Stimulated activated CD4-positive, alpha-beta T cell treated with anti-CD3 and anti-CD28 coated beads, TNF-alpha, amount 100 ng/mL, for 48 hours (primary cell): ENCODE measurements at places on chromosomes 12 and 14.

DNA sequence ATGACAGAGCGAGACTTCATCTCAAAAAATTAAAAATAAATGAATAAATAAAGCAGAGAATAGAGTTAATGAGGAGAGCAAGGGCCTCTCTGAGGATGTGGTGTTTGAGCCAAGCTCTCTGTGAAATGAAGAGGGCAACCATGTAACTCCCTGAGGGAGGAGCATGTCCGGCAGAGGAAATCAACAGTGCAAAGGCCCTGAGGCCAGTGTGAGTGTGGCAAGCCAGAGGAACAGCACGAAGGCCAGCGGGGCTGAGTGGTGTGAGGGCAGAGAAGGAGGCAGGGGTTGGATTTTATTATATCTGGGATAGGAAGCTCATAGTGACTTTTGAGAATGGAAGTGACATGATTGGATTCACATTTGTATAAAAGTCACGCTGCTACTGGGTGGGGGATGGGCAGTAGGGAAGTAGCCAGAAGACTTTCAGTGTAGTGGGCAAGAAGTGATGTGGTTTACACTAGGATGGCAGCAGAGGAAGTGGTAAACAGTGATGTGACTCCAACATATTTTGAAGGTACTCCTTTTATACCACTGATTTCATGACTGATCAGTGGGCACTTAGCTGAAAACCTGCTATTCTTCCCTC lies 10.3 kb upstream of the LRP1-AS start:
- DNase-seq = no peak

- no peak for DNase-seq
These were observed 268.8 kb downstream of the ADGRD1 start for GRCh38 chr12:131222329-131223139.

GRCh38 chr14:90608281-90608680 lies 207.9 kb downstream of the TTC7B start:
- DNase-seq = no peak

GRCh38 chr14:28756884-28757570 lies 9.6 kb upstream of the FOXG1 start:
- DNase-seq = no peak

DNA sequence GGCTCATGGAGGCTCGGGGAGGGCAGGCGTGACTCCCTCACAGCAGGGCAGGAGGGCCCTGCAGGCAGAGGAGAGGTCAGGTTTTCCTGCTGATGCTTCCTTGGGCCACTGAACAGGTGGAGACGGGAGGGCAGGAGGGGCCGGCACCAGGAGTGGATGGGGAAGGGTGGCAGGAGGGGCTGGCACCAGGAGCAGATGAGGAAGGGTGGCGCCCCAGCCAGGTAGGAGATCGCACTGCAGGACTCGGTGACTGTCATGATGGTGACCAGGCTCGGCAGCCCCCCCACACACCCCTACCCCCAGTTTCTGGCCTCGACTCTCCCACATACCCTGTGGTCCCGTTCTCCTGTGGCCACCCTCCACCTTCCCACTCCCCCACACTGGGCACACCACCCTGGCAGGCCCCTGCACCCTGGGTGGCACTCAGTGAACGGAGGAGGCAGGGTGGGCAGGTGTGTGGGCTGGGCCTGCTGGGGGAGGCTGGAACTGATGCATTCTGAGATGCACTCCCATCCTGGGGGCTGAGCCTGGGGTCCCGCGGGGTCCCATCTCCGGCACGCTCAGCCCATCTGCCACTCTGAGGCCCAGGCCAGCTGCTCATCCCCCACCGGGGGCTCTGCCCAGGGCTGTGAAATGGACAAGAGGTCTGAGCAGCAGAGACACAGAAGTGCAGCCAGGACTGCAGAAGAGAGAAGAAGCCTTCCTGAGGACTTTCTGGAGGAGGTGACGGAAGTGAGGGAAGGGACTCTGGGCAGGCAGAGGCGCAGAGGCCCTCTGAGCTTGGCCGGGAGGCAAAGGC lies 2.8 kb downstream of the NUDT14 start:
- DNase-seq = no peak

- DNase-seq = no peak
These were observed 70.4 kb downstream of the NRXN3 start for GRCh38 chr14:78240567-78240966.

- no peak for DNase-seq
These were observed 4.3 kb upstream of the AP1G2 start for GRCh38 chr14:23571701-23572523.

DNA sequence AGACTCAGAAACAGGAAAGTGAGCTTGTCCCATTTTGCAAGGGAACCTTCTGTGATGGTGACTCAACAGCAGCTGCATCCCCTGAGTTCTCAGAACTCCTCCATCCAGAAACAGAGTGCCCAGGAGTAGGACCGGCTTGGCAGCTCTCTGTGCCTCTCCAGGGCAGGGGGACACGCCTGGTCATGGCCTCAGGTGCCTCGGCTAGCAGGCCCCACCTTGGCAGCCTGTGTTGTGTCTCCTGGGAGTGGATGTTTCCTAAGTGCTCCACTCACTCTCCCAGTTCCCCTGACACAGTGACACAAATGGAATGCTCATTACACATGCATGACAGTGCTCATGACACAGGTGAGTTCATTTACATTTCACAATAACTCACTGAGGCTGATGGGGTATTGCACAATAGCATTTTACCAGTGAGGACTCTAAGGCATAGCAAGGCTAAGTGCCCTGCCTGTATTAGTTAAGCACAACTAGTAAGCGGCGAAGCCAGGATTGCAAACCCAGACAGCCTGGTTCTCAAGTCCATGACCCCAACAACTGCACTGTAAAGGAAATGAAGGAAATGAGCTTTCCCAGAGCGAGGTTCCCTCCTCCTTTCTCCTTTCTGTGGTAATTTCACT lies 47.4 kb downstream of the CALM1 start:
- DNase-seq = no peak

DNA sequence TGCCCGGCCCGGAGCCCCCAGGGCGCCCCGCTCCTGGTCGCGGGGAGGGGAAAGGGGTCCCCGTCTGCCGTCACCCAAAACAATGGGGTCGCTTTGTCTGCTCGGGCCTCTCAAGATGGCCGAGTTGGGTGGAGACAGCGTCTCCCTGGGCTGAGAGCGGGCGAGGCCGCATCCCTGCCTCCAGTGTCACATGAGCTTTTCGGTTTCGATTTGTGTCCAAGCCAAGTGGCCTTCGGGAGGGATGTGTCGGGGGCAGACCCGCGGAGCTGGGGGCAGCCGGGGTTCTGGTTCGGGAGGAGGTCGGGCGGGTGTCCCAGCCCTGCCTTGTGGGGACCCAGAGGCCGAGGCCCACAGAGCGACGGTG lies 790 bp downstream of the DYNC1H1 start:
- DNase-seq = peak; percentile 30

GRCh38 chr12:3461391-3461790 lies 29.6 kb upstream of the PRMT8 start:
- DNase-seq = no peak

DNA sequence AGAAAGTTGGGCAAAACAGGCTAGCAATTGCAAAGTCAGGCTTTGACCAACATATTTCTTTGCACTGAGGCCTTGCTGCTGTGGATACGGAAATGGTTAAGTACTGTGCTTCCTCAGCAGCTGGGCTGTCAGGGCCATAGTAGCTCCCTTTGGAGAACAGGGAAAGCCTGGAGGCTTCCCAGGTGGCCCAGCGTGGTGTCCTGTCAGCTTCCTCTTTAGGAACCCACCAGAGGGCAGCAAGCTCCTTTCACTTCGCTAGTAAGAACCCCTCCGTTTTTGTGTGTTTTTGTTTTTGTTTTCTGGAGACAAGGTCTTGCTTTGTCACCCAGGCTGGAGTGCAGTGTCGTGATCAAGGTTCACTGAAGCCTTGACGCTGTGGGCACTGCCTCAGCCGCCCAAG lies 1.7 kb upstream of the CFAP251 start:
- no peak for DNase-seq

GRCh38 chr12:54378796-54379397 lies 5.6 kb downstream of the ZNF385A start:
- no peak for DNase-seq

- no peak for DNase-seq
These were observed 160.0 kb downstream of the ADGRD1 start for GRCh38 chr12:131113568-131114270.

DNA sequence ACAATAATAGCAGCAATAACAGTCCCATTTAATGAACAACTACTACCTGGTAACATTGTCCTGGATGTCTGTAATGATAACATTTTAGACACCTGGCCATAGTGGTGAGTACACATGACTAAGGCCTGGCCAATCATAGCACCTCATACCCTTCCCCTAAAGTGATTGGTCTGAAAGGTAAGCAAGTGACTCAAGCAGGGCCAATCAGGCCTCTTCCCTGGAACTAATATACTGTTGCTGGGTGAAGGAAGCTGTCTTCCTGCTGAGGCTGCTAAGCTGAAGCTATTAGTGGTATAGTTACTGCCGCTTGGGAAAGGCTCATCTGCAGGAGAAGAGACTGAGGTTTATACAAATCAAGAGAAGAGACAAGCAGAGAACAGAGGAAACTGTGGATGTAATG lies 18.7 kb upstream of the NOS1 start:
- no peak for DNase-seq

DNA sequence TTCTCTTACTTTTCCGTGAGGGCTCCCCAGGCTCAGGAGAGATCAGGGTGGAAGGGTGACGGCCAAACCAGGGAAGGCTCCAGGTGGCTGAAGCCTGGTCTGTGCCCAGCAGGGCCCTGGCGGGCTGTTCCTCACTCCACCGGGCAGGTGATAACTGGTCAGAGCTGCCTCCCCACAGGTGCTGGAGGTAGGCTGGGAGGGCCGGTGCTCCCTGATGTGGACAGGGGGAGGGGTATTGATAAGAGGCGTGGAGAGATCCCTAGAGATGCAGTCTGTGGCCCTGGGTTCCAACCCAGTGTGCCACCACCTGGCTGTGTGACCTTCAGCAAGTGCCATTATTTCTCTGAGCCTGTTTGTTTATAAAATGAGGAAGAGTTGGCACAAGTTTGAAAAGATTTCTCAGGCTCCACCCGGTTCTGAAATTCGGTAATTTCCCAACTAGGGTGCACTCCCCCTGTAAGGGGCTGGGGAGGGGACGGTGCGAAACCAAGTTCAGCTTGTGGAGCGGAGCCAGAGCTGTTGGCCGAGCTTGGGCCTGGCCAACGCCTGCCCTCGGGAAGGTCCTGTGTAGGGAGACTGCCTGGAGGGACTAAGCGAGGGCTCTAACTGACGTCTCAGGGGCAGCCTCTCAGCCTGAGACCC lies 1.0 kb upstream of the NR4A1 start:
- DNase-seq = no peak

DNA sequence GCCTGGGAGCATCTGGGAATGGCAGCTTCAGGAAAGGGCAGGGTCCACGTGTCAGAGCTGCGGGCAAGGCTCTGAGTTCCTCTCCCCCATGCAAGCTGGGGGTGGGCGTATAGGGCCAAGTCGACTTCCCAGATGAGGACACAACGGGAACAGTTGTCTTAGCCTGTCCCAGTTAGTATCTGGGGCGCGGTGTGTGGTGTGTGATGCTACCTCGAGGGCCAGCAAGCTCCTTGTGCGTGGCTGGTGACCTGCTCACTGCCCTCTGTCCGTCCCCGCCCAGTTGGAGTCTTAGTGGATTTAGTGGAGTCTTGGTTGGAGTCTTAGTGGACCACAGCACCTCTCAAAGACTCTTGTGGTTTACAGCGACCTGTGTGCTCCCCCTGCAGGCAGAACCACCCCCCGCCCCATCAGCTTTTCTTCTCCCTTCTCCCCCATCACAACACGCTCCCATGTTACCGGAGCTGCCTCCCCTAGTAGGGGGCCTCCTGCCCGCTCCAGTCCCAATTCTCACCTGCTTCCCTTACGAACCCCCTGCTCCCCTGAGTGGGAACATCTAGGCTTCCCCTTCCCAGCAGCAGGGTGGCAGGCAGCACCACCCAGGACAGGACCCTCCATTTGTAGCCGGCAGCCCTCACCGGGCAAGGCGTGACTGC lies 8.7 kb downstream of the ASPG start:
- no peak for DNase-seq

- DNase-seq = no peak
These were observed 53.4 kb downstream of the LTBP2 start for GRCh38 chr14:74558655-74559054.

- no peak for DNase-seq
These were observed 49.1 kb downstream of the RFLNA start for GRCh38 chr12:124344022-124344421.

- DNase-seq = no peak
These were observed 186.1 kb downstream of the TSPAN9 start for GRCh38 chr12:3263282-3263681.

DNA sequence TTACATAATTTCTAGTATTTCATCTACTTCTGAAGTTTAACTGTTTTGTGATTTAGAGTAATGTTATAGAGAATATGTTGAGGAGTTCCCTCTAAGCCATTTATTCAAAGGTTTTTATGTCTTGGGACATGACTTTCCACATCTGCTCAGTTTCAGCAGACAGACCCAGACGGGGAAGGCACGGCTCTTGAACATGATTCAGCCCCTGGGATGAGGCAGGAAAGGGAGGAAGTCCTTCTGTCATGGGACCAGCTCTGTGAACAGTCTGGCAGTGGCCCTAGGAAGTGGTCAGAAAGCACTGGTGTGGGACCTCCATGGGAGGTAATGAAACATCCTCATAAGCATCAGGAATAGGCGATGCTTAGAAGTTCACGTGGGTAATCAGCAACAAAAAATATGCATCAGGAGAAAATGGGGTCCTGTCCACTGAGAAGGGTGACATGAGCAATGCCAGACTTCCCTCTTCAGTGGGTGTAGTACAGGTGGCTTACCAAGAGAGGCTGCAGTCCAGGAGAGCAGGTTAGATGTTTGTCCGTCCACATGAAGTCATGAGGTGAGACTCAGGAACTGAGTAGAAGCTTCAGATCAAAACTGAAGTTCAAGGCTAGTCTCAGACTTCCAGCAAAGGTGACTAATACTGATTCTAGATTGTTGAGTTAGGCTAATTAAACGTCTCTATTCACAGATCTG lies 248.5 kb downstream of the IPO8 start:
- no peak for DNase-seq

DNA sequence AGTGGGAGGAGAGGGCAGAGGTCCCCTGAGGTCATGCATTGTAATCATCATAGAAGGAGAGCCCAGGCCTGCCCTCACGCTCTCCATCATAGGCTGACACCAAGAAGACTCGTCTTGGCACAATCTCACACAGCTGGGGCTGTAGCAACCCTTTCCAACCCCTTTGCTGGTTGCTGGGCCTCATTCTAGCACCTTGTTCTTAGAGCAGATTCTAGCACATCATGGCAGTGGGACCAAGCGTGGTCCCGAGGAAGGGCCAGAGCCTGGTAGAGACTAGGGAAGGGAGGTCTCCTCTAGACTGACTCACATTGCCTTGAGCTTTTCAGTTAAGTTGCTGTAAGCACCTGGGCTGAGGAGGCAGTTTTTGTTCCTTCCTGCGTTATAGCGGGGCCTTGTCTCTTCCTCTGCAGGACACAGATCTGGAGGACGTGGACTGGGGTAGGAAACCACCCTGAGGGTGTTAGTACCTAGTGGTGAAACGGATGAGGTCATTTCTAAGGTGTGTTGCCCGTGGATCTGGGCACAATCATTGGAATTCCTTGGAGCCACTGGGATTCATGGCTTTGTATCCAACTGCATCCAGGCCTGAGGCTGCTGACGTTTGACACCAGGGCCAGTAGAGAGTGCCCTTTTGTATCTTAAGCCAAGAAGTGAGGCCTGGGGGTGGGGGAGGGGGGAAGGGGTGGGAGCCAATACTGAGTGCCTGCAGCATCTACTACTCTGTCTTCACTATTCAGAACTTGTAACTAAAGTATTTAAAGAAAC lies 19.9 kb downstream of the RPS6KL1 start:
- DNase-seq = no peak
